Amniotic stem cell (primary cell): ENCODE measurements at places on chromosomes 3 and 15.

DNA sequence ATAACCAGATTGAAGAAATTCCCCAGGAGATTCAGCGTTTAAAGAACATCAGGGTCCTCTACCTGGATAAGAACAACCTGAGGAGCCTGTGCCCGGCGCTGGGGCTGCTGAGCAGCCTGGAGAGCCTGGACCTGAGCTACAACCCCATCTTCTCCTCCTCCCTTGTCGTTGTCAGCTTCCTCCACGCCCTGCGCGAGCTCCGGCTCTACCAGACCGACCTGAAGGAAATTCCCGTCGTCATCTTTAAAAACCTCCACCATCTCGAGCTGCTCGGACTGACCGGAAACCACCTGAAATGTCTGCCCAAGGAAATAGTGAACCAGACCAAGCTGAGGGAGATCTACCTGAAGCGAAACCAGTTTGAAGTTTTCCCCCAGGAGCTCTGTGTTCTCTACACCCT, 9.4 kb upstream of the LRRC34 start:
- DNase-seq: no peak

GRCh38 chr3:26932752-26933151, 310.2 kb downstream of the LRRC3B start:
- no peak for DNase-seq

DNA sequence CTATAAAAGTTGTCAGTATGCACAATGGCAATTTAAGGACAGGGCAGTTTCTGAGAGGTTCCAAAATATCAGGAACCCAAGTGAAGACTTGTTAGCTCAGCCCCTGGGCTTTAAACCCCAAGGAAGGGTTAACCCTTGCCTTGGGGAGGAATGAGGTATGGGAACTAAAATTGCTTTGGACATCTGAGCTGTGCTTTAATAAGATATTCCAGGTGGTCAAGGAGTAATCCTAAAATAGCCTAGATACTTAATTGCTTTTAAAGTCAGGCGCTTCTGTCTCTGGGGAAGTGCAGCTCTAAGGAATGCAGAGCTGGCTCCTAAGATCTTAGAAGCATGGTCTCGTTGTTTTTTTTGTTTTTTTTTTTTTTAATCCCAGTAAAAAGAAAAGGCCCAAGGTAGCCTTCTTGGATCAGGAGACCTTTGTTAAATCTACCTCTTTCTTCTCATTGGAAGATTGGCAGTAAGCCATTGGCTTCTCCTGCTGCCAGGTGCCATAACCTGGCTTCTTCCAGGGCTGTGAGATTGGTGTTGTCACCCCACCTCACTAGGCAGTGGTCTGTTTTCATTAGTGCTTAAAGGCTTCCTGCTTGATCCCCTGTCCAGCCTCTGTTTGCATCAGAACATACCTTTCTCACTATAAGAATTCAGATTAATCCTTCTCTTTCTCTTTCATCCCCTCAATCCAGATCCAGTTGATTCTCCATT, 24.5 kb downstream of the ARID3B start:
- DNase-seq: no peak

- DNase-seq: no peak
Measured at GRCh38 chr3:116367761-116368395, 77.4 kb downstream of the LSAMP start.

- no peak for DNase-seq
Measured at GRCh38 chr3:72892870-72893269, 5.0 kb downstream of the GXYLT2 start.

DNA sequence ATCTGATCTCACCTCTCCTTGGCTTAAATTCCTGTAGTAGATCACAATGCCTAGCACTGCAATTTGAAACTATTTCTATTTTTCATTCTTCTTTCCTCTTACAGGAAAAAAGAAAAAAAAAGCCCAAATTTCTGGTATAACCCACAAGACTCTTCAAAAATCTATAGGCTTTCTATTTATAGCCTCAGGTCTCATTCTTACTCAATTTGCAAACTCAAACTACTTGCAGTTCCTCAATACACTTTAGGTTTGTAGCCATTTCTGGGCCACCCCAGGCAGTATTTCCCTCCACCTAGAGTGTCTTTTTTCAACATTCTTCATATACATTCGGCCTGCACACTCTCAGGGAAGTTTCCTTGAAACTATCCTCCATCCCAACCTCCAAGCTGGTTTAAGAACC, 169.0 kb downstream of the TBC1D5 start:
- no peak for DNase-seq
